CD4-positive, alpha-beta T cell treated with Interleukin-17A for 4 hours (primary cell): ENCODE measurements at places on chromosomes 3 and 15.

DNA sequence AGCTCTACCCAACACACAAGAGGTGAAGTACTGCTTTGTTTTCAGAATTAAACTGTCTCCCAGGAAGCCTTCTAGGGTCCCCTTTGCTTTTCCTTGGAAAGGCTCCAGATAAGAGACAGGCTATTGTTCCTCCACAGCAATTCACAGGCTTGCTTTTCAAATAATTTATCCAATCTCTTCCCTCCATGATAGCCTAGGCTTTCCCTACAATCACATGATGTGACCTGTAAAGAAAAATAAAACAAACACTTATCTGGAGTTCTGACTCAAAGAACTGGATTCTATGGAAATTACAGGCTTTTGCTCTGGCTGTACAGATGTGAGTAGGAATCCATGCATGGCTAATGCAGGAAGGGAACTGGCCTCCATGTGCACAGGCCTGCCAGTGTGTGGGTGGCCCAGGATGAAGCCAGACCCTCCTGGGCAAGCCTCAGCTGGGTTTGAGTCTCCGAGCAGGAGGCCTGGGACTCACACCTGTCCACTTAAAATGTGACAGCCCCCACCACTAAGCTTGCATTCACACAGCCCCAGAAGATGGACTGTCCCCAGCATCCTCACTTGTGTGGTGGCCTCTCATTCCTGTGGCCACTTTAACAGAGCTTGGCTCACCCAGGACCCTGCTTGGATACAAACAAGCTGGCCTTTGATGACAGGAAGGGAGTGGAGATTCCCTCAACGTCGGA lies 75.8 kb upstream of the LEKR1 start:
- no peak for DNase-seq

DNA sequence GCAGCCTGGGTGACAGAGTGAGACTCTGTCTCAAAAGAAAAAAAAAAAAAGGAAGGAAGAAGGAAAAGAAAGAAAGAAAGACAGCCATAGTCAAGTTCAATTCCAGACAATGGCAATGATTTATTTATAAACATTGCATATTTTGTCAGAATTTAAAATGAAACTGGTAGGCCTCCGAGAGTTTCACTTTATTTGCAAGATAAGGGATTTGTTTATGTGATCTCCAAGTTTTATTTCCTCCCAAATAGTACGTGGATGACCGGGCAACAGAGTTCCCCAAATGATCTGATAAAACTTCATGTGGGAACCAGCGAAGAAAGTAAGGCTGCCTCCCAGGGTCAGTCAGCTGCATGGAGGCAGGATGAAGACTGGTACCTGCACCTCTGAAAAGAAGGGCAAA lies 28.6 kb upstream of the MOBP start:
- no peak for DNase-seq

GRCh38 chr3:177883957-177884356 lies 652.3 kb upstream of the KCNMB2 start:
- no peak for DNase-seq

GRCh38 chr3:8482263-8482662 lies 19.4 kb upstream of the LMCD1 start:
- DNase-seq = no peak

GRCh38 chr15:42608110-42608531 lies 32.7 kb downstream of the STARD9 start:
- DNase-seq = peak; percentile 44

- DNase-seq = no peak
Measured at GRCh38 chr3:30085486-30085885, 520.9 kb upstream of the TGFBR2 start.

GRCh38 chr15:48683991-48684765 lies 38.7 kb upstream of the FBN1 start:
- DNase-seq = no peak

DNA sequence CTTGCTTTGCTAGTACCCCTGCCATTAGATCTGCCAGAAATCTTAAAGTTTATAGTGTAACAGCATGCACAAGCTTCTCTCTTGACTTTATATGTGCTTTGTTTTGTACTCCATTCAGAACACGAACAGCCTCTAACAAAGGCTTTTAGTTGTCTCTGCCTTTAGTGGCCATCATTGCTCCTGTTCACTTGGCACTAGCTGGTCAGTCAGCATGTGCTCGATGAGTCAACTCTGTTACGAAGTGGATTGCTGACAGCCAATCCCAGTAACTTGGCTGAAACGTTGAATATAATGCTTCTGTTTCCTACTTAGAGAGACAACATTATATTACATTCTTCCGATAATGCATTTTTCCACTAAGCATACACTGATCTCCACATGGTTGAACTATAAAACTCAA lies 349.2 kb downstream of the NAALADL2 start:
- DNase-seq = no peak

GRCh38 chr3:153574445-153574844 lies 412.4 kb downstream of the RAP2B start:
- no peak for DNase-seq

DNA sequence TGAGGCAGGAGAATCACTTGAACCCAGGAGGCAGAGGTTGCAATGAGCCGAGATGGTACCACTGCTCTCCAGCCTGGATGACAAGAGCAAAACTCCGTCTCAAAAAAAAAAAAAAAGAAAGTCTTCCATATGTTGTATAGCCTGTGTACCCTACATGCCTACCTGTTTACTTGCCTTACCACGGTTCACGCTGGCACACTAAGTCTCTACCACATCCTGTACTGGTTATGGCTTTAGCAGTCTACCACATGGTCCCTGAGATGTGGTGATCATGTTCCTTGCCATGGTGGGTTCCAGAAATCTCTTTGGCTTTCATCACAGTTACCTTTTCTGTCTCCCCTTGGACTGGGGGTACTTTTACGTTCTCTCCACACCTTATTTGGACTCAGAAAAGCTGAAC lies 63.8 kb upstream of the TBC1D5 start:
- DNase-seq = no peak

GRCh38 chr15:65312400-65312916 lies 8.0 kb downstream of the RNU5B-1 start:
- no peak for DNase-seq

- no peak for DNase-seq
Measured at GRCh38 chr3:172317984-172318383, 130.3 kb downstream of the GHSR start.

DNA sequence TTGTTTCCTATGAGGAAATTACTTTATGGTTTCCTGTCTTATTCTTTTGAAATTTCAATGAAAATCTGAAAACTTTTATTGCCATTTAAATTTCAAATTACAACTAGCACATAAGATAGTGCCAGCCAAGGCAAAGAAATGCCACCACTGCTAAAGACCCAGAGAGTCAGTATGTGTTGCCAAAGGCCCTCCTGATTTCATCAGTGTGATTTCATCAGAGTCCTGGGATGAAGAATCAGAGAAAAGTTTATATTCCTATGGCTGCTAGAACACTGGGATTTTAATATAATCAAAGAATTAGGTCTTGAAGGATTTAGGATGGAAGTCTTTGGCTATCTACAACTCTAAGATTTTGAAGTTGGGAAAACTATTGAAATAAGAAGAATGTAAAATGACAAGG lies 434.2 kb upstream of the CCDC54 start:
- DNase-seq = no peak

DNA sequence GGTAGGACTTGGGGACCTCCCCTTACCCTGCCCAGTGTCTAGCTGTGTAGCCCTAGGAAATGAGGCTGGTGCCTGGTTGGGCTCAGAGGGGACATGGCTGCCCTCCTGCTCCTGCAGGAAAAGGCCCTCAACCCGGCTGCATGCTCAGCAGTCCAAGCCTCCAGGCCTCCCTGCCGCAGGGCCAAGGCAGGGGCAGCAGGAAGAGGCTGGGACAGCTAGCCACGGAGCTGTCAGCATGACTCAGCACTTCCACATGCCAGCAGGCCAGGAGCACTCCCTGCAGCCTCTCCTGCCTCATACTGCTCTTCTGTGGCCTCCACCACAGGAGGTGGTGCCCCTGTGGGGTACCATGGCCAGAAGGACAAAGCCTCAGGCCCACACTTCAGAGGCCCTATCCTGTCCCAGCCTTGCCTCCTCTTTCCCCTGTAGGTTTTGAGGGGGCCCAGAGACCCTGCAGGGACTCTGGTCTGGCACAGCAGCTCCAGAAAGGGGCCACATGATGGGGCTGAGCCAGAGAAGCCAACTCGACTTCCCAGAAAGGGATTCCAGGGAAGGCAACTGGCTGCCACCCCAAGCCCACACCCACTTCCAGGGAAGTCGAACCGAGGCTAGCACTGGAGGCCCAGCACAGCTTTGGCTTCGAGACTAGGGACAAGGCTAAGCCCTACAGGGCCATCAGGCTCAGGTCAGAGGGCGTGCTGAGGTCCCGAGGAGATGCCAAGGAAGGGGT lies 19.5 kb downstream of the TKT start:
- no peak for DNase-seq

DNA sequence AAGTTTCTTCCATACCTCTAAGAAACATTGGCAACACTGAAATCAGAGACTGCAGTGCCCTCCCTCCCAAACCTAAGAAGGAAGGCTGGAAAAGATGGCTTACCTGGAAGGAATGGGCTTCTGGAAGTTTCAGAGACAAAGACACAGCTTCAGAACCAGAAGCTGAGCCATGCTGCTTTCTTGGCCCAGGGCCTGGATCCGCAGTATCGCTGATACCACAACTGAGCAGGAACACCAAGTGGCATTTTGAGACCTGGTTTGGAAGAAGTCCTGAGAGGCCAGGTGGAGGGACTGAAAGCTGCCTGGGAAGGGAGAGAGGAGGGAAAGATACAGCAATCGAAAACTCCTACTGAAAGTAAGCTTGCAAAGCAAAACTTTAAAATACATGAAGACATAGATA lies 19.8 kb downstream of the GPR160 start:
- DNase-seq = no peak

DNA sequence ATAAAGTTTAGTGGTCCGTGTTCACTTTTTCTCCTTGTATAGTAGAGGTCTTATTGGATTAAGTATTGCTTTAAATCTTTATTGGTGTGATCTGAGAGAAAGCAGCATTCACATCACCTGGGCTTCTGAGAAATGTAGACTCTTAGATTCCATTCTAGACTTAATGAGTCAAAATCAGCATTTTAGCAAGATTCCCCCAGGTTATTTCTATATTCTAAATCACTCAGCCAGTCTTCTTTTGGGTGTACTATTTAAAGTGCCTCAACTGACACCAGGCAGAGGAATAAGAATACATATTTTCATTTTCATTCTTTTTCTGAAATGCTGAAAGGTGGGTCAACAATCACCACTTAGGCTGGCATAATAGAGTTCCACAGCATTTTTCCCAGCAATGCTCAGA lies 481.7 kb downstream of the TUSC7 start:
- DNase-seq = no peak

DNA sequence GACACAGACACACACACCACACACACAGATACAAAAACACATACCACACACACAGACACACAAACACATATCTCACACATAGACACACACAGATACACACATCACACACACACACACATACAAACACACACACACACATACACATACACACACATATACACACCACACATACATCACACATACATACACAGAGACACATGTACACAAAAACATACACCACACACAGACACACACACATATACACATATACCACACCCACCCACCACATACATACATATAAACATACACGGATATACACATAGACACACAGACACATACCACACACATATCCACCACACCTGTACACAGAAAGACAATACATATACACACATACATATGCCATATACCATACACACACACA lies 66.7 kb downstream of the RASGRF1 start:
- no peak for DNase-seq

- DNase-seq = no peak
Measured at GRCh38 chr3:120708408-120708807, 26.4 kb upstream of the HGD start.

DNA sequence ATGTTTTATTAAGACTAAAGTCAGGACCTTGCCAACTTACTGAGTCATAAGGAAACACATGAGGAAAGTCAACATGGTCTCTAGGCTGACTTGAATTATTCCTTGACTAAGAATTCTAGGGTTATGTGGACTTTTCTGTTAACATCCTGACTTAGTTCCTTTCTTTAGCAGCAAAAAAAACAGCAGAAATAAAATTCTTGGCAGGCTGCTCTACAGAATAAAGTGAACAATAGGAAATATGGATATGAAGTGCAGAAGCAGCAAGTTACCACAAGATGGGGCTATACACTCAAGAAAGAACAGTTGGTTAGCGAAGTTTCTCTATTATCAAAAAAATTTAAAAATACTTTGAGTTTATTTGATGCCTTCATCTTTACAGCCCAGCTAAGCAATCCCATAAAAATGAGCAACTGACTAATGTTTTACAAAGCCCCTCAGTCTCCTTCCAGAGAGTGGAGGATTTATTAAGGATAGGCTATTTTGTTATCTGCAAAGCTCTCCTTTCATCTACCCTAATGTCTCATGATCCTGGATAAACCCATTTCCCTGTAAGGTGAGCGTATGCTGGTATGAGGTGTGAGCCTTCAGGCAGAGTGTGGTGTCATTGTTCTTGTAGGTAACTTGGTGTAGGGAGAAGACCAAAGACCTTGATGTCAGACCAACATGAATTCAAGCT lies 23.1 kb upstream of the MCCC1 start:
- DNase-seq = peak; percentile 19

DNA sequence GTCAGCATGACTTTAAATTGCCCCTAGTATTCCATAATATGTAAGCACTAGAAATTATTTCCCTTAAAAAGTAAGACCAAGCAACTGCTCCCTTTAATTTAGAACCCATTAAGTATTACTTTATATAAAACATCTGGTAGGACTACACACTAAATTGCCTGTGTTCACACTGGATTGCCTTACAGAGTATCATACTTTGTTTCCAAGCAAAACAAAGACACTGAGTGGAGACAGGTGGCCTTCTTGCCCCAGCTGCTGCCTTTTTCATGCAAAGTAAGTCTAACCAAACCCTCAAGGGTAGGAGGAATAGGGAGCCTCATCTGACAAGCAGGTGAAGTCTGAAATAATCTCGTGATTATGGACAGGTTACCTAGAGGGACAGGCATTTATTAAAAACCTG lies 87.3 kb downstream of the PEX5L start:
- no peak for DNase-seq

GRCh38 chr15:89999676-90000185 lies 1.4 kb upstream of the ZNF710 start:
- DNase-seq = no peak

GRCh38 chr3:22506871-22507270 lies 696.3 kb upstream of the UBE2E2 start:
- no peak for DNase-seq

GRCh38 chr3:20811631-20812030 lies 625.6 kb upstream of the SGO1 start:
- no peak for DNase-seq

DNA sequence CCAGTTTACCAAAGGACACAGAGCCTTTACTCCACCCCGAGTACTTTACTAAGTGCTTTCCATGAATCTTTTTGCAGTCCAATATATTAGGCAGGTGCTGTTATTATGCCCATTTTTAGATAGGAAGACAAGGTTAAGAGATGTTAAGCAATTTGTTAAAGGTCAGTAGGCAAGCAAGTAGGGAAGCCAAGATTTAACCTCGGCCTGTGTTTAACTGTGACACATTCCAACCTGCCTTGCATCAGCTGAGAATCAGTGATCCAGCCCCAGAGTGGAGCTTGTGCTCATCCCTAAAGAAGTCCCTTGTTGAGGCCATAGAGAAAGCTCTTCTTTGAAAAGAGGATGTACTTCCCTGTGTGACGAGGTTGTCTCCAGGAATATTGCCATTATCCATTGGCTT lies 51.3 kb upstream of the C15orf61 start:
- no peak for DNase-seq

GRCh38 chr3:151155409-151156128 lies 47.4 kb downstream of the GPR171 start:
- DNase-seq = no peak

GRCh38 chr3:171752329-171752728 lies 58.0 kb downstream of the PLD1 start:
- no peak for DNase-seq

GRCh38 chr3:70740872-70741271 lies 428.4 kb upstream of the MDFIC2 start:
- no peak for DNase-seq
